ENCODE measurements at places on chromosomes 1 and 21. TPM values are rescaled to one million over a fixed set of nuclear protein-coding genes. Genes with fewer than 3 reads are reported as not detected.

DNA sequence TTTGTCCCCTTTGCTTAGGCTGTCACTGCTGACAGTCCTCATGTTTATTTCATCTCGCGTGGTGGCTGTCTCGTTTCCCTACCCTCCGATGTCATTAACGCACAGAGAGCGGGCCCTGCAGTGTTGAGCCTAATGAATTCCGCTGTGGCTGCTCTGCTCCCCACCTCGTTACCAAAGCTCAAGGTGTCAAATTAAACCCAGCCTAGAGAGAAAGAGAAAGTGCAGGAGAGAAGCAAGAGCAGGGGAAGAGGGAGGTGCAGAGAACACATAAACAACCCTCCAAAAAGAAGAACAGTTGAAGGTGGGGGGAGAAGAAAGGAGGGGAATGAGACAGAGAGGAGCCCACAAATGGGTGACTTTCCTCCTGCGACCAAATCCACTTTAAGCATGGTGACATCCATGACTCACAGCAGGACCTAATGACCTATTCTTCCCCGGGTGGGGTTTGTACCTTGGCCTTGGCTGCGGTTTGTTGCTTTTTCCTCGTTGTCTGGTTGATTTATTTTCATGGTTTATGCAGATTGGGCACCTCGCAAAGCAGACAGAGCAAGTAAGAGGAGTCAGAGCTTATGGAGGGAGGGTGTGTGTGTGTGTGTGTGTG, 92.5 kb downstream of the PBX1 start:
- no peak for DNase-seq

OR6K3 gene
- total RNA-seq, result not detected

ADAMTSL4 gene
- 94.4 TPM for total RNA-seq

- DNase-seq, result peak; percentile 69
These were observed 218.5 kb downstream of the DISC1 start for GRCh38 chr1:231844986-231845502.

LAMB3 gene
- 3.9 TPM for total RNA-seq

DNA sequence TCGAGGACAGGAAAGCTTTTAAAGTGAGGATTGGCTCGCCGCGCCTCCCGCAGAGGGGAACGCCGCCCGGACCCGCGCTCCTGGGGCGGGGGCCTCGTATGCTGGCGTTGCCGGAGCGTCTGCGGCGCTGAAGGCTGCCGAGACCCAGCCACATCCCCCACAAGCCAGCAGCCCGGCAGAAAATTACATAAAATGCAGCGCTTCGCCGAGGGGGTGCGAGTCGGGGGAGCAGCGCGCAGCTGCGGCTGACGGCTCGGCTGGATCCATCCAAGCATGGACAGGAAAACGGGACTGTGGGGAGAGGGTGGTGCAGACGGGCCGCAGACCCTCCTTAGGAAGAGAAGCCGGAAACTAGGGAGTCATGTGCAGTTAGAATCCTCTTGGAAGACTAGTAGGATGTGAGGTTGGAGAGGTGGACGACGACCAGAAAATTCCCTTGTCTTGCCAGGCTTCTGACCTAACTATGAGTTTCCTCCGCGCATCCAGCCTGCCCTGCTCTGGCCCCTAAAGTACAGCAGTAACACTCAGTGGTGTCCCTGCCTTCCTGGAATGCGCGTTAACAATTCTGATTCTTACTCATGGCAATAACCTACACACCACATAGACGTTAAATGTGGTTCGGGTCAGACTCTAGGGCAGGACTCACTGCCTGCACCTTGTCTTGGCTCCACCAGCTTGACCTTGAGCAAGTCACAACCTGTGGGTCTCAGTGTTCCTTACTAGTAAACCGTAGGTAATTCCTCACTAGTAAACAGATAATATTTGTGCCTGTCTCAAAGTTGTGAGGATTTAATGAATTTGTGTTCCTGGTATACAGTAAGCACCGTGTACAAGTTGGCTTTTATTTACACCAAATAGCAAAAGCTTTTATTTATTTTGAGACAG, 953 bp upstream of the BRWD1 start:
- DNase-seq, result peak; percentile 61

DNA sequence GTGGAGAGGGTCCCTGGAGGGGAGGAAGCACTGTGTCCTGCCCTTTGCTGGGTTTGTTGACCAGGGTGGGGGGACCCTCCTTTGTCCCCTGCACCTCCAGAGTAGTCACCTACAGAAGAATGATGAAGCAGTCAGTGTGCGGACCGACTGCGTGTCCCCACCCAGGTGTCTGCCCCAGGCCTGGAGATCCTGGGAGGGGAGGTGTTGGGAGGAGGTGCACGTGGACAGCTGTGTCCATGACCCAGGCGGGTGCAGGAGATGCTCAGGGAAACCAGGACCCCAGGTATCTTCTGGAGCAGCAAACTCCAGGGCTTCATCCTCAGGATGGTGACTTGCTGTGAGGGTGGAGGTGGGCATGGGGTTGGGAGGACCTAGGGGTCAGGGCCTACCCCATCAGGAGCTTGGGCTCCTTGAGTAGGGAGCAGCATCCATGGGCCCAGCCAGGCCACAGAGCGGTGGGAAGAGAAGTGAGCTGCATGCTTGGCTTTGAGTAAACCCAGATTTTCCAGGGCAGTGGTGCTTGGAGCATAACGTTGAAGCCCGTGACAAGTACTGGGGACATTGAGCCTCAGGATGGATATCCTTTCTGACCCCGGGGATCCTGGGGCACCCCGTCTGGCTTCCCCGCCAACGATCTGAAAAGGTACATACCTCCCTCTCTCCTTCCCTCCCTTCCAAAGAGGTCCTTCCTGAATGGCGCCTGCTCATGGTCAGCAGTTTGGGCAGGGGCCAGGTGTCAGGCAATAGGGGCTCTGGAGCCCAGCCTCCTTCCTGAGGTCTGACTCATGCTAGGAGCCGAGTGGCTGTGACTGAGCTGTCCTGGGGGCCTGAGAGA, 13.7 kb downstream of the ACTRT2 start:
- DNase-seq, result peak; percentile 78

GRCh38 chr1:85850238-85850637, 142.0 kb upstream of the ZNHIT6 start:
- DNase-seq, result no peak

DNA sequence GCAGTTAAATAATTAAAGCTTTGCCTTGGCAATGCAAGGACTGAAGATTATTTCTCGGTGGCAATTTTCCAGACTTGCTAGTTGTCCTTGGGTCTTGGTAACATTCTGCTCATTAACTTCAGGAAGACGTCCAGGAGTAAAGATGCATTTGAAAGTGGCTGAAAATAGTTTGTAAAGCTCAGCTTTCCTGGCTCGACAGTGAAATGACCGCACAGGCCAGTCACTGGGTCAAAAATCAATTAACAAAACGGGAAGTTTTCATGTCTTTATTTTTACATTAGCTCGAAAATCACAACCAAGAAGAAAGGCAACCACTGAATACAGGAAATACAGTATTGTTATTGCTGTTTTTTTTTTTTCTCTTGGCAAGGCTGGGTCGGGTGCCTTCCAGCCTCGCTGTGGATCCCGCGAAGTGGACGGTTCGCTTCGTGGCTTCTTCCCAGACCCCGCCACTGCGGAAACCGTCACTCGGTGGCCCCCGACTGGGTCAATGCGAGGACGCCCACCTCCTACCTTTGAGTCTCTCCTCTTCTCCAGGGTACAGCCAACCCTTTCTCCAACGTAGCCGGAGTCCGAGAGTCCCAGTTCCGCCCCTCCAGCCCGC, 479 bp upstream of the SNX7 start:
- no peak for DNase-seq
